ENCODE measurements at places on chromosomes 5 and 9.

- DNase-seq, result no peak
Measured at GRCh38 chr5:160833806-160834205, 18.2 kb downstream of the ATP10B start.

- DNase-seq, result no peak
Measured at GRCh38 chr9:127233550-127233949, 31.0 kb upstream of the GARNL3 start.

- DNase-seq, result no peak
Measured at GRCh38 chr5:15353086-15353645, 146.8 kb upstream of the FBXL7 start.

DNA sequence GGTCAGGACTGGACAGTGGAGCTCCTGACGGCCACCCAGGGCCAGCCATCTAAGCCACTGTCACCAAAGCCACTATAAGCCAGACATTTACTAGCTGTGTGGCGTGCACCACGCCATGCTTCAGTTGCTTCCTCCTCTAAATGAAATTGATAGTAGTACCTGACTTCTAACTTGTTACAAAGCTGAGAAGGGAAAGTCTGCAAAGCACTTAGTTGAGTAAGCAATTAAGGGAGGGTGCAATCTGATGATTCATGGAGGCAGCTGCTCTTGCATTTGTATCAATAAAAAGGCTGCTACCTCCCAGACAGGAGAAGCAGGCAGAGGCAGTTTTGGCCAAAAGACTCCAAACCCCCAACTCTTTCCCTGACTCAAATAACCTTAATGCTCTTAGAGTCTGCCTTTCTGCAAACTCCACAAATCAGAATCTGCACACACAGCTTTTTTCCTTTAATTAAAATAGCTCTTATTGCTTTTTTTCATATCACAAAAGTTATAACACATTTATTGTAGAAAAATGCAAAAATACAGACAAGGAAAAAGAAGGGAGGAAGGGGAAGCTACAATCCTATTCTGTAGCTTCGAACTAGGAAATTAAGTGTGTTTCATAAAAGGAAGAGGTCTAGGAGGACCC is 19.3 kb upstream of the RAPGEF1 start:
- no peak for DNase-seq

GRCh38 chr5:113232667-113233066 is 202.1 kb downstream of the TSSK1B start:
- no peak for DNase-seq

DNA sequence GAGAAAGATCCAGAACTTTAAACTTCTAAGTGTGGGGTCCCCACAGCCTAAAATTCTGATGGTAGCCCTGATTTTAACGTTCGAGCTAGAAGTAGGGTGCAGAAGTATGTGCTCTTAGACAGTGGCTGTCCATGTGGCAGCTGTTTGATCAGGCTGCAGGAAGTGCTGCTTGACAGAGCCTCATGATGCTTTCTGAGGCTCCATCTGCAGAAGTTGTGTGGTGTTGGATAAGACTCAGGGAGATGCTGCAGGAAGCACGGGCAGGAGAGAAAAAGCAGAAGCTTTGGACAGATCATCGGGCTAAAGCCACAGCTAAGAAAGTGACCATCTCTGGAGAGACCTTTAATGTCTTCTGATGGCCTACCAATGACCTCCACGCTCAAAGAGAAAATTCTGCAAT is 8.1 kb downstream of the MTMR12 start:
- no peak for DNase-seq

GRCh38 chr5:106392766-106393165 is 1278.0 kb downstream of the EFNA5 start:
- no peak for DNase-seq

DNA sequence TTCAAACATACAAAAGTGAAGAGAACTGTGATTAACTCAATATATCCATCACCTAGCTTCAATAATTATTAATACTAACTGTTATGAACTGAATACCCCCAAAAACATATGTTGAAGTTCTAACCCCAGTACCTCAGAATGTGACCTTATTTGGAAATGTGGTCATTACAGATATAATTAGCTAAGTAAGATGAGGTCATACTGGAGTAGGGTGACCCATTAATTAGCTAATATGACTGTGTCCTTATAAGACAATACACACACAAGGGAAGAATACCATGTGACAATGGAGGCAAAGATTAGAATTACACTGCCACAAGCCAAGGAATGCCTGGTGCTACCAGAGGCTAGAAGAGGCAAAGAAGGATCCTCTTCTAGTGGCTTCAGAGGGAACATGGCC is 7.8 kb downstream of the RRAGA start:
- no peak for DNase-seq

DNA sequence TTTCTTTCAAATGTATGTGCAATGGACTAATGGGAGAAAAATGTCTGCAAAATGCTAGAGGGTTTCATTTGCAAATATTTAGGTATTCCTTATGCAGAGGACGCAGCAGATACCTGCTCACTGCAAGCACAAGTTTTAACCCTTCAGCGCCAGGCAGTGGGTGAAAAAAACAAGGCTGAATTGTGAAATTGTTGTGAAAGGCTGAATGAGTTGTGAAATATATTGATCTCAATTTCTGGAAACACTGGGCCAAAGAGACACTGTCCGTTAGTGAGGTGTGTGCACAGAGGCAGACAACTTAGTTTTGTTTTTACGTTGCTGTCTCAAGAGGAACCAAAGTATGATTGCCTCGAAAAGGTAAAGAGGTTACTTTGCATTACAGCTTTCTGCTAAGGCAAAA is 18.8 kb downstream of the FUBP3 start:
- DNase-seq, result no peak

- DNase-seq, result peak; percentile 49
Measured at GRCh38 chr9:99118782-99119466, 14.0 kb downstream of the TGFBR1 start.

- DNase-seq, result no peak
Measured at GRCh38 chr9:78505546-78505945, 208.6 kb downstream of the PSAT1 start.

DNA sequence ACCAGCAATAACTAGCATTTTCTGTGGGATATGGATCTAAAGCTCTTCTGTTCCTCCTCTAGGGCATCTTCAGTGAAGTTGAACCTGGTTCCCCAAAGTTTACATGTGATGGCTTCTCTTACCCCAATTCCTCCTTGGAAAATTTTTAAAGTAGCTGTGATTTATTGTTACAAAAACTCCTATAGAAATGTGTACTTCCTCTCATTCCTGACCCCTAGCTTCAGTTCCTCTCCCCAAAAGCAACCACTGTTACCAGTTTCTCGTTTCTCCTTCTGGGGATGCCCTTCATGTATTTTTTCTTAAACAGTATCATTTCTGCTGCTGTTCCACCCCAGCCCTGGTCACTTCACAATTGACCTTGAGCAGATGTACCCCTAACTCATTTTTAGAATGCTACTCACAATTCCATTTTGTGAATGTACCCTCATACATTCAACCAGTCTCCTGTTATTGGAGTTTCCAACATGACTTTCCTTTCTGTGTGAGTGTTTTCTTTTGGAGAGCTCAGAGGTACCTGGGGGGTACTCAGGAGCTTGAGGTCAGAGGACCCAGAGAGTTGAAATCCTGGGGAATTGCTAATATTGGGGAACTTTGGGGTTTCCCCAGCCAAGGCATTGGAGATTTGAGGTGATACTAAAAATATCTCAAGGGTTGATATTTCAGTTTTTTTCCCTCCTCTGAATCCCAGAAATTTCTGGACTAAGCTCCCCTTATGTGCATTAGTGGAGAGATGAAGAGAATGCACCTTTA is 18.6 kb upstream of the GLRX start:
- no peak for DNase-seq

- no peak for DNase-seq
Measured at GRCh38 chr5:1488882-1489680, 34.7 kb downstream of the LPCAT1 start.

GRCh38 chr5:98187945-98188344 is 585.5 kb upstream of the RGMB start:
- DNase-seq, result no peak

GRCh38 chr5:54087436-54087835 is 222.9 kb downstream of the ARL15 start:
- no peak for DNase-seq

- no peak for DNase-seq
Measured at GRCh38 chr5:128304791-128305190, 221.2 kb downstream of the SLC12A2 start.

GRCh38 chr9:36781533-36781932 is 208.8 kb downstream of the MELK start:
- no peak for DNase-seq

- DNase-seq, result no peak
Measured at GRCh38 chr5:124466011-124466410, 280.4 kb downstream of the ZNF608 start.

DNA sequence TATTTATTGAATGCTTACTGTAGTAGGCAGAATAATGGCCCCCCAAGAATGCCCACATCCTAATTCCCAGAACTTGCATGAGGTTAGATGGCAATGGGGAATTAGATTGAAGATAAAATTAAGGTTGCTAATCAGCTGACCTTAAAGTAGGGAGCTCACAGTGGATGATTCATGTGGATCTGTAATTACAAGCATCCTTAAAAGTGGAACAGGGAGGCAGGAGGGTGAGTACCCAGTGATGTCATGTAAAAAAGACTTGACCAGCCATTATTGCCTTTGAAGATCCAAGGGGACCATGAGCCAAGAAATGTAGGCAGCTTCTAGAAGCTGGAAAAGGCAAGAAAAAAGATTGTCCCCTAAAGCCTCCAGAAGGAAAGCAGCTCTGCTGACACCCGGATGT is 71.4 kb downstream of the GABBR2 start:
- DNase-seq, result no peak

DNA sequence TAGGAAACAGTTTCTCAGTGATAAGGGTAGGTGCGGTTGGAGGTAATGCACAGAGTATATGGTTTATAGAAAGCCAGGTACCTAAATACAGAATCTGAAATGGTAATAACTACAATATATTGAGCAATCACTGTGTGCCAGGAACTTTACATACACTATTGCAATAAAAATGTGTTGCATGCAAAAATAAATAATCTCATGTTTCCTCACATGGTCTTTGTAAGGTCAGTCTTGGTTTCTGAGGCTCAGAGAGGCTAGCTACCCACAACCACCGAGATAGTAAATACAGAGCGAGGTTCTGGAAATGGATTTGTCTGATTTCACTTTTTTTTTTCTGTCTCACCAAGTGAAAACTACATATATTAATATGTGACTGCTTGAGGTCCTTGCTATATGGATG is 128.9 kb downstream of the CAMK4 start:
- no peak for DNase-seq

DNA sequence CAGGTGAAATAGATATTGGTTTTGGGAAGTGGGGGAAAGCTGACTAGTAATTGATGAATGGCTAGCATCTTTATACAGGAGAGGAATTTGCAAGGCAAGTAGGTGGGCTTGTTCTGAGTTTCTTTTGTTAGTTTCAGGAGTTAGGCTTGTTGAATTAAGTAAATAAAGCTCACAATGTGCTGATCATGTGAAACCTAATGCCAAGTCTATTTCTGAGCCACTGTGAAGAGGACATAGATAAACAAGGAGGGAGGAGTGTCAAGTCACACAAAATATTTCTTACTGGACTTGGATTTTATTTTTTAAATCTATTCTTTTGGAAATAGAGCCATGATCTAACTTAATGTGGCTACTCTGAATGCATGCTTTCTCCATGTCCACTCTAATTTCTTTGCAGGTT is 19.9 kb downstream of the GDA start:
- no peak for DNase-seq

GRCh38 chr5:56507351-56507930 is 274.3 kb upstream of the ANKRD55 start:
- DNase-seq, result no peak

DNA sequence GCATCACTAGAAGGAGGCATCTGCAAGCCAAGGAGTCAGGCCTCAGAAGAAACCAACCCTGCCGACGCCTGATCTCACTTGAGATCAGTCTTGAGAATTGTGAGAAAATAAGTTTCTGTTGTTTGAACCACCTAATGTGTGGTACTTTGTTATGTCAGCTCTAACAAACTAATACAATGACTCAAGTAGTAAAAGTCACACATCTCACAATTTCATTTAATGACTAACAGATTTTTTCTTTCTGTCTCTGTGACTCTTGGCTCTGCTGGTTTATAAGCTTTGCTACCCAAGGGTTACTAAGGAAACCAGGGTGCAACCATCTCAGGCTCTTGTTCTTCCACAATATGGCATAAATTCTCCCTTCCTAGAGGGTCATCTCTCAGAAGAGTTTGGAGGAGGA is 315.8 kb upstream of the GRAMD2B start:
- DNase-seq, result no peak

GRCh38 chr5:876398-877365 is 15.9 kb downstream of the BRD9 start:
- no peak for DNase-seq

- DNase-seq, result peak; percentile 44
Measured at GRCh38 chr5:179858241-179858585, 404 bp downstream of the MRNIP start.

DNA sequence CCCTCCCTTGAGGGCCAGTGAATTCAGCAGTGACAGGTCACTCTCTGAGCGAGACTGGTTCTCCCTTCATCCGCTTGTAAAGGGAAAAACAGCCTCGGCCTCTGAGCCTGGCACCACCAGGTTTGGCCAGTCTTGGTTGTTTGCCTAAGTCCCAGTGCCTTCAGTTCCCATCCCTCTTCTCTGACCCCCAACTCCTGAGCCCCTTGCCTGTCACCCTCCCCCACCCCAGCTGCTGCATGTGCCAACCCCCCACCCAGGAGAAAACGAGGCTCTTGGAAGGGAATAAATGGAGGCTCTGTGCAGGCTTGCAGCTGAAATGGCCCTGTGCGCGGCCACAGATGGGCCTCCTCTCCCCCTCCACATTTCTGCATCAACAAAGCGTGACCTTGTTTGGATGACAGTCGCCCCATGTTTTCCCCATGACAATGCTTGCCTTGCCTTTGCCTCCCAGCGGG is 3.1 kb downstream of the URM1 start:
- DNase-seq, result no peak

- no peak for DNase-seq
Measured at GRCh38 chr9:32413424-32413823, 29.0 kb downstream of the ACO1 start.

- no peak for DNase-seq
Measured at GRCh38 chr5:142819825-142820224, 49.6 kb downstream of the ARHGAP26 start.

DNA sequence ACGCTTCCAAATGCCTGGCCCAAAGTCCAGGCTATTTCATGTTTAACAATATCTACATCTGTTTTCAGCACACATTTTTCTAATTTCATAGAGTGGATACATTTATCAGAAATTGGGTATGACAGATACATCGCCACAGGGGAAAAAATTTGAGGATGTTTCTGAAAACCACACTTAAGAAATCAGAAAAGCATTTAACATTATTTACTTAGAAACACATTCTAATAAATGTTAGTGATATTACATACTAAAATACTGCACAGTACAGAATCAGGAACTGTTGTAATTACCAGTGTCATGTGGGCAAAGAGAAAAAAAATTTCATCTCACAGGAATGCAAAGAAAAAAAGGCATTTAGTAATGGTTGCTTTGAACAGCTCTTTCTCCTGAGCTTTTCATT is 310.5 kb upstream of the KIF2A start:
- no peak for DNase-seq

GRCh38 chr9:136685790-136686533 is 1.3 kb downstream of the AGPAT2 start:
- DNase-seq, result no peak
